ENCODE measurements at places on chromosomes 11 and 22. TPM values are rescaled to one million over a fixed set of nuclear protein-coding genes. Genes with fewer than 3 reads are reported as not detected.

OR52H1 gene
- total RNA-seq = not detected

FGF4 gene
- total RNA-seq = not detected

RAG1 gene
- total RNA-seq = under 0.01 TPM

MMP26 gene
- total RNA-seq = not detected

OR51B4 gene
- total RNA-seq = not detected

SHISAL1 gene
- total RNA-seq = 1.6 TPM

FOLR1 gene
- not detected for total RNA-seq

CD151 gene
- total RNA-seq = 898 TPM

SCUBE1 gene
- 2.9 TPM for total RNA-seq

CAVIN3 gene
- 596 TPM for total RNA-seq
